ENCODE measurements at places on chromosomes 12 and 14.
A peak's percentile ranks its signal among the peaks of the same experiment; 100 is the strongest.

DNA sequence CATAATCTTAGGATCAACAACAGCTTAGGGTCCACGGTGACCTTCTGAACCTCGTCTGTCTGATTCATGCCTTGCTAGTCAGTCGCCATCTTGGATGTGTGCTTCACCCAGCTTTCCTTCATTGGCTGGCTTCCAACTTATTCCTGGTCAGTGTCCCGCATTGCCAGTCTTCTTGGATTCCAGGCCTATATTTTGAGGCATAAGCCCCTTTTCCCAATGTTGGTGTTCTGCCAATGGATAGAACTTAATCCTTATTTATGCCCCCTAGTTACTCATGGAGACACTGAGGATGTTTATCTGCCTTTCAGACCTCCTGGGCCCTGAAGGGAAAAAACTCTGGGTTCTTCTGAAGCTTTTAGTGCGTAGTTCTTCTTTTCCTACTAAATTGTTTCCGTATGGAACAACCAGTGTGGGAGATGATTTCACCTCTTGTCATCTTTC lies 5.8 kb downstream of the JDP2 start:
- no peak for DNase-seq

- DNase-seq, result no peak
Measured at GRCh38 chr14:95817271-95817670, 59.4 kb upstream of the TUNAR start.

- DNase-seq, result no peak
Measured at GRCh38 chr14:76208340-76208739, 56.6 kb downstream of the GPATCH2L start.

DNA sequence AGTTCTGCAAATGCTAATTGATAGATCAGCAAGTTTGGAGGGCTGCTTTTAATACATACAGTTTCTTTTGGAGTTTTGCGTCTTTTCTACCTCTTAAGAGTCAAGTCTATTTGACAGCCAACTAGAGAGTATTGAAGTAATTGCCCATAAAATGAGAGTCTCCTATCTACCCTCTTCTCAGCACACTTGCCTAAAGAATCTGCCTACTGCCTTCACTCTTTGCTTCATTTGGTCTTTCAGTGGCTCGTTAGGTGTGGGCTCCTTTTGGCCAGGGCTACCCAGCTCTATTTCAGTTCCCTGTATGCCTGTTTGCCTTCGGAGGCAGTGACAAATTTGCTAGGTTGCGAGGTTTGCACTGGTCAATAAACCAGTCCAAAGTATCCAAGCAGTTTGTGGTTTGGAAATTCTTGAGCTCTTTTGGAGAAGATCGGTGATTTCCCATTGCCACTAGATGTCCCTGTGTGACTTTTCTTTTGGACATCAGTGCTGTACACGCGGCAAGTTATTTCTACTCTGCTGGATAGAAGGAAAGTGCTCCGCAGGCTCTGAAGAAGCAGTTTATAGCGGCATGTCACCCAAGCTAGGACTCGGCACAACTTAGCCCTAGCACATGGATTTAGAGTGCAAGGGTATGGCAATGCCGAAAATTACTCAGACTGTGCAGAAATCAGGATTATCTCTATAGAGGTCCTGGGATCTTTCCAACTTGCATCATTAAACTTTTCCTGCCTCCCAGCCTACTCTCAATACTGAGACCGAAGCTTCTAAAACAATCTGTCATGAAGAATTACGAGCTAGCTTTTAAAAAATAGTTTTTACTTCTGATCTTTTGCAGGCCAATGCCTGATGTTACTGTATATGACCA lies 38.6 kb downstream of the MGST1 start:
- peak; percentile 47 for DNase-seq

GRCh38 chr12:132477017-132477702 lies 12.8 kb upstream of the FBRSL1 start:
- DNase-seq, result no peak

DNA sequence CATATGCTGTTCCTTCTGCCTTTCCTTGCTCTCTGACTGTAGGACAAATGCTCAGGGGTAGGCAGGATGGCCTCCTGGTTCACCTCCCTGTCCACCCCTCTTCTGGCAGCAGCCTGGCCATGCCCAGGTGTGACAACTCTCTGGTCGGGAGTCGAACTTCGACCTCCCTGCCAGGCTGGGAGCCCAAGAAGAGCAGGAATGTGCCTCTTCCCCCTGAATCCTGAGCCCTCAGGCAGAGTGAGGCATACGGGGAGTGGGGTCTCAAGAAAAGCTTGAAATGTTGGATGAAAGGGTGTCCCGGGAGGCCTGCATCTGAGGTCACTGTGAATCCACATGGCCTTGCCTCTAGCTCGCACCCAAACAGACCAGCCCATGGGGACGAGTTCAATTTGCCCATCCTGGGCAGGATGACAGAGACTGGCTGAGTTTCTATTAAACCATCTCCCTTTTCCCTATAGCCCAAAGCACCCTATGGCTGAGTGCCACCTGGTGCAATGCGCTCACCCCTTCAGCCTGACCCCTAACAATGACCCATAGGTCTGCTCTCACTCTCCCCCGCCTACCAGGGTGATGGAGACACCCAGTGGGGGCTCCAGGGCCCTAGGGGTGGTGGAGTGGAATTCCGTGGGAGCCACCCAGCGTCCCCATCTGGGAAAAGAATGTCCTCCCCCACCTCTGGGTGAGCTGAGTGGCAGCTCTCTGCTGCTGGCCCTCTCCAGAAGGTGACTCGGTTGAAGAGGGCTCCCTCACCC lies 52.9 kb upstream of the DIO3 start:
- no peak for DNase-seq

- DNase-seq, result peak; percentile 90
Measured at GRCh38 chr12:120394483-120395367, 25.8 kb upstream of the MSI1 start.

GRCh38 chr14:24404814-24405213 lies 6.0 kb downstream of the NYNRIN start:
- DNase-seq, result no peak

GRCh38 chr12:108691998-108692808 lies 39.1 kb downstream of the CORO1C start:
- DNase-seq, result no peak

DNA sequence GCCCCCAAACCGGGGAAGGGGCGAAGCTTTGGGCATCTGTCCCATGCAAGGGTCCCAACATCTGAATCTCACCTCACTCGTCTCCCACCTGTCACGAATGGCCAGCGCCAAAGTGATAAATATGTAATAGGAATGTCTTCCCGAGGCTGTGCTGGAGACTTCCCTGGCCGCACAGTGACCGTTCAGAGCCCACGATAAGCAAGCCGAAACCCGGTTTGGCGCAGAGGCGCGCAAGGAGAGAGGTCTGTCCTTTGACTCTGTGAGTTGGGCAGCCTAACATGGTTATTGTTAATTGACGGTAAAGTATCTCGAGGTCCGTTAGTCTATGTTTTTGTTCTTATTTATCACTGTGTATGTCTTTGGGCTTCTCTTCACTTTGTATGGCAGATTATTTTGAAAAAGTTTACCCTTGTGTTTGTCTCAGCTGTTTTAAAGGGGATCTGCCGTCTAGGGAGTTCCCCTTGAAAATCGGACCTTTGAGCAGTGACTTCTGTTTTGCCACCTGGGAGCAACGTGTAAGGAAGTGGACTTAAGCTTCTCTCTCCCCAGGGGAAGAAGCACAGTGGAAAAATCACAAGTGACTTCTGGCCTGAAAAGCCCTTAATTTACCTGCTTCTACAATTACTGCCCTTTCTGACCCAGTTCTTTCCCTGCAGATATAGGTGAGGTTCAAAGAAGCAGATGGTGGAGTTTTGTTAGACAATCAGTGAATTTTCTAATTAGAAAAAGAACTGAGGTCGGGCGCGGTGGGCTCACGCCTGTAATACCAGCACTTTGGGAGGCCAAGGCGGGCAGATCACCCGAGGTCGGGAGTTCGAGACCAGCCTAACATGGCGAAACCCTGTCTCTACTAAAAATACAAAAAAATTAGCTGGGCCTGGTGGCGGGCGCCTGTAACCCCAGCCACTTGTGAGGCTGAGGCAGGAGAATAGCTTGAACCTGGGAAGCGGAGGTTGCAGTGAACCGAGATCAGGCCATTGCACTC lies 1.1 kb upstream of the TM9SF1 start:
- DNase-seq, result no peak

DNA sequence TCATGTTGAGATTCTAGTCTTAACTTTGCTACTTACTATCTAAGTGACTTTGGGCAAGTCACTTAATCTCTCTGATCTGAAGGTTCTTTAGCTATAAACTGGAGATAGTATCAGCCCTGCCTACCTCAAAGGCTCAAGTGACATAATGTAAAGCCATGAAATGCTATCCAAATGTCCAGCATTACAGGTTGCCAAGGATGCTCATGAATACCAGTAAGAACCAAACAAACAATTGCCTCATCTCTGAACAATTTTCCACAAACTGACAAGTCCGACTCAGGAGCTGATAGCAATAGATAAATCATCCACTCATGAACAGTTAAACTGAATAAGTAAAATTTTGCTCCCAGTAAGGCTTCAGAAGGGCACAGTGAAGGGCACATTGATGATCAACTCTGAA lies 51.5 kb downstream of the LMNTD1 start:
- no peak for DNase-seq

- no peak for DNase-seq
Measured at GRCh38 chr14:38900887-38901286, 202.1 kb downstream of the SEC23A start.
